AML-193 (cell line): ENCODE measurements at places on chromosomes 3 and 15.

GRCh38 chr15:38598749-38599148 lies 34.1 kb upstream of the RASGRP1 start:
- DNase-seq, result no peak

DNA sequence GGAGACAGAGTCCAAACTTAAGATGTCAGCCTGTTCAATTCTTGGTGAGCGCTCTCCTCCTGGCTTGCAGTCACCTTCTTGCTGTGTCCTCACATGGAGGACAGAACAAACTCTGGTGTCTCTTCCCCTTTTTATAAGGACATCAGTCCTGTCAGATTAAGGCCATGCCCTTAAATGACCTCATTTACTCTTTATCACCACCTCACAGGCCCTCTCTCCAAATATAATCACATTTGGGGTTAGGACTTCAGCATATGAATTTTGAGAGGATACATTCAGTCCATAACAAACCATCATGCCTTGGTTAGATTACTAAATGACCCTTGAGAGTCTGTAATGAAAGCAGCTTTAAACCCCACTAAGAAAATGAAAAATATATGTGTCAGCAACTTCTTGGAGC lies 175.2 kb downstream of the TAFA4 start:
- no peak for DNase-seq

DNA sequence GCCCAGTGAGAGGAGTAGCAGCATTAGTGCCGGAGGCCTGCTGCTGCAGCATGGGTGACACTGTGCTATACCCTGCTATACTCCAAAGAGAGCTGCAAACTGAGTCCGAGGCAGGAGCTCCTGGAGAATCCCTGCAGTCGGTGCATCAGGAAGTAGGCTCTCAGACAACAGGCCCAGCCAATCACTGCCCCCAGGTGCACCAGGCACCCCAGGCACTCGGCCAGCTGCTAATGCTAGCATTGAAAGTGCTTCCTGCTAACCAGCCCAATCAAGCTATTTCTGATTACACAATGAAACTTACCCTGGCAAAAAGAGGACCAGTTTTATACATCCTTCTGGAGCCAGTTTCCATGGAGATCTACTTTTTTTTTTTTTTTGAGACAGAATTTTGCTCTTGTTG lies 45.6 kb upstream of the IREB2 start:
- no peak for DNase-seq

- DNase-seq, result no peak
Measured at GRCh38 chr3:164791263-164791662, 287.0 kb downstream of the SI start.
